ENCODE measurements at places on chromosomes 5 and 9.

DNA sequence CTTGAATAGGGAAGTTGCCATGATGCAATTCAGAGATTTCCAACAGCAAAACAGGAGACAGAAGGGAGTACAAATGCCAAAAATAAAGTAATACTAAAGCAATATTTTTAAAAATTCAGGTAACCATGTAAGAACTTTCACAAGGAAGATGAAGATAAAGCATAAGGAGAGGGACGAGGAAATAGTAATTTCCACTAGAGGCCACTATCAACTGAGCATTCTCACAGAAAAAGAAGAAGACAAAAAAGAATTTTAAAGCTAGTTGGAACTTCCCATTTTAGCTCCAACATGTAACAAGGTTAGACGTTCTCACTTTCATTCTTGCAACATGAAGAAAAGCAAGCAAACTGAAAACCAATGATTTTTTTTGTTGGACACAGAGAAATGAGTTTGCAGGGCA, 779.9 kb upstream of the CDH6 start:
- DNase-seq = no peak

- DNase-seq = no peak
Observed at GRCh38 chr5:149381261-149381985, 2.3 kb upstream of the IL17B start.

- peak; percentile 92 for DNase-seq
Observed at GRCh38 chr5:125140855-125141254, 394.4 kb upstream of the ZNF608 start.

- DNase-seq = no peak
Observed at GRCh38 chr9:36007316-36007708, 29.4 kb upstream of the RECK start.

Measured in retinal pigment epithelial cell (primary cell).